ENCODE measurements at places on chromosomes 2 and 18.

- DNase-seq = no peak
Observed at GRCh38 chr2:184564092-184564491, 34.2 kb upstream of the ZNF804A start.

GRCh38 chr18:45688833-45689232, 35.1 kb upstream of the SLC14A1 start:
- peak; percentile 59 for DNase-seq

GRCh38 chr18:74290794-74291471, 830 bp downstream of the CYB5A start:
- DNase-seq = no peak

DNA sequence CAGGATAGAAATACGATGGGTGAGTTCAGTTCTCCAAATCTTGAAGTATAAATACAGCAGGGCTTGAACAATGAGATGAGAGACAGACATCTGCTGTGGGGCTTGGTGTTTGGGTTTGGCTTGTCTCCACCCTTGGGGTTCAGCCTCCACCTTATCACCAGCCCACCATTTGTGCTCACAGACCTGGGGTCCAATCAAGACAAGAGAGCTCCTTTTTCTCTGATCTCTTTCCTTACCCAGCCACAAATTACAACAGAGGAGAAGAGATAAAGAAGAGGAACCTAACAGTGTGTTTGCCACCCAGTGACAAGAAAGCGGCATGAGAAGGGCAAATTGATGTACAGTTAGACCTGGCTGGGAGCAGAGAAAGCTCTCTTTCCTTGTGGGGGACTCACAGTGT, 204.5 kb upstream of the CXCR4 start:
- no peak for DNase-seq

GRCh38 chr2:206202446-206202845, 42.8 kb downstream of the EEF1B2 start:
- no peak for DNase-seq

GRCh38 chr2:238240757-238241711, 1.2 kb upstream of the HES6 start:
- DNase-seq = no peak

DNA sequence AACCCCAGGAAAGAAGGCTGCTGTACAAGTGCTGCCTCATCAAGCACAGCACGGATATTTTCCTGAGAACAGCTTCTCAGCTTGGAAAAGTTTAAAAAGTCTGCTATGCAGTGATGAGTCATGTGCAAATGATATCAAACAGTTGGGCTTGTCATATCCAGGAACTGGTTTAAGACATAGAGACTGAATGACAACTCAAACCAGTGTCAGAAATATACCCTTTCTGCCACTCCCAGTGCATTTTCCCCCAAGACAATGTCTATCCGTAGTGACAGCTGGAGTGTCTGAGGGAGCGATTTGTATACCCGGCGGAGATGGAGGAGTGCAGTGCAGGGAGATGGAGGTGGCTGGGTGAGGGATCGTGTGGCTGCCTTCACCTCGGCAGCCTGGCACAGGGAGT, 28.2 kb downstream of the SOX11 start:
- no peak for DNase-seq

GRCh38 chr2:187842315-187842714, 288.1 kb upstream of the TFPI start:
- no peak for DNase-seq

GRCh38 chr18:35460736-35461161, 37.0 kb downstream of the INO80C start:
- no peak for DNase-seq

DNA sequence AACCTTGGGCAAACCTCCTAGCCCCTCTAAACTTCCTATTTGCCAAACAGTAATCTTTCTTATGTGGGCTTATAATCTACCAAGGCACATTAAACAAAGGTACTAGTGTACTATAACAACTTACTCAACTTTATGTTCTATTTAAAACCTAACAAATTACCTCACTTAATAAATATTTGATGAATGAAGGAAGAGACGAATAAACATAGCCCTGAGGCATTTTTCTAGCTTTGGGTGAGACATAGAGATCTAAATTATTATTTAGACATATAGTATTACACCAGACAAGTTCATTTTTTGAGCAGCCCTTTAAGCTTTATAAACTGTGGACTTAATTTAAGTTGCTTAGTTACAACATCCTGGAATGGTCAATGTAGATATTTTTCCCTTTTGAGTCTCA, 104.6 kb downstream of the UNC80 start:
- DNase-seq = no peak

- no peak for DNase-seq
Observed at GRCh38 chr2:74036450-74037195, 51.9 kb downstream of the TET3 start.

- no peak for DNase-seq
Observed at GRCh38 chr2:234322766-234323465, 174.0 kb downstream of the ARL4C start.

DNA sequence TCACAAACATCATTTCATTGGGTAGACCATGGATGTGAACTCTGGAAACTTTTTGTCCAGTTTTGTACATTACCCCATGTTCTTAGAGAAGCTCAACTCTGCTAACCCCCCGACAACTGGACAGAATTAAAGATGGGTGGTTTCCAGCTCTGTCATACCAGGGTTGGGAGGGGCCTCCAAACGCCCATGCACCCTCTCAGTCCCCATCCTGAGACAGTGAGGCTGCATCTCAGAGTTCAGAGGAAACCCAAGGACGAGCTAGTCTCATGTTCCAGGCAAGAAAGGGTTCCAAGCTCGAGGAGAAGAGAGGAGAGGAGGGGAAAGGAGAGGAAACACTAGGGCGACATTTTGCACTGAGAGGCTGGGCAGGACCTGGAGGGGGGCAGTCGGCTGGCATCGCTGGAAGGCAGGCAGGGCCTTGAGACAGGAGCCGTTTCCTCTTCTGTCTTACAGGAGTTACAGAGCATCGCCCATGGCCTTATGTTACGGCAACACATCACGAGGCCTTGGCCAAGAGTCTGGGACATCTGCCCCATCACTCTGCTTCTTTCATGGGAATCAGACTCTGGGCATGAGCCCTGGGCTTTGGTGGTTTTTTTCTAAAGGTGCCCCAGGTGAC, 16.4 kb downstream of the MAL start:
- DNase-seq = no peak

- no peak for DNase-seq
Observed at GRCh38 chr2:96412307-96413258, 77.0 kb downstream of the NCAPH start.

DNA sequence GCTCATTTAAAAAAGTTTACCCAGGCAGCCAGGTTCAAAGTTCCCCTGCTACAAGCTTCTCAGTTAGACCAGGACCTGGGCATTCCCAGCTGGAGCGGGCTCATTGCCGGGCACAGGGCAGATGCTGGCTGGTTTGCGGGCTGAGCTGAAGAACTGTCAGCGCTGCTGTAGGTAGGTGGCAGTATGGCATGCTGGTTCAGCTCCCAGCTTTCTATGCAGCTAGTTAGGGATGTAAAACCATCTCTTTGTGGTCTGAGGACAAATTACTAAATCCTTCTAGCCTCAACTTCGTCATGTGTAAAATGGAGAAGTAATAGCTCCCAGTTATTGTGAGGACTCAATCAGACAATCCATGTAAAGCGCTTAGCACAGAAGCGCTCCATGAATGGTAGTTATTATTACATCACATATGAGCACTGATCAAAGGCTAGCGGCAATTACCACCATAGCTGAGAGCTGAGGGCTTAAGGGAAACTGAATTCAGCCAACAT, 2.4 kb upstream of the LDLRAD4 start:
- no peak for DNase-seq

GRCh38 chr2:210226223-210226622, 976 bp upstream of the ACADL start:
- no peak for DNase-seq

DNA sequence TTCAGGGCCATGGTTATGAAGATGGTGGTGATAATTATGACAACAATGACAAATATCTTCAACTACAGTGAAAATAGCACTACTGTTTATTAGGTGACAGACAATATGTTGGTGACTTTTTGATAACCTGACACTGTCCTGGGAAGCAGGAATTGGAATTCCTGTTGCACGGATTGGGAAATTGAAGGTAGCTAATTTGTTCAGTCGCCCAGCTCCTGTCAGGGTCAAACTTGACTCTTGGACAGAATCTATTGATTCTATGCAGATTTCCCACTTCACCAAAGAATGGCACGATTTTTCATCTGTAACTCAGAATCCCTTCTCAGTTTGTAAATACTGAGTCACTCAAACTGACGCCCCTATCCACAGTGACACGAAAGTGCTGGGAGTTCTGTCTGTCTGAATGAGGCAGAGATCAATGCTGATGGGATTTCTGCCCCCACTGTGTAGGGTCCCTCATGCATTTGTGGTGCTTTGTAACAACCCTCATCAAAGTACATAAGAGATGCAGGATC, 779.5 kb upstream of the ID2 start:
- DNase-seq = no peak

GRCh38 chr18:50737127-50737526, 82.7 kb downstream of the MRO start:
- no peak for DNase-seq

DNA sequence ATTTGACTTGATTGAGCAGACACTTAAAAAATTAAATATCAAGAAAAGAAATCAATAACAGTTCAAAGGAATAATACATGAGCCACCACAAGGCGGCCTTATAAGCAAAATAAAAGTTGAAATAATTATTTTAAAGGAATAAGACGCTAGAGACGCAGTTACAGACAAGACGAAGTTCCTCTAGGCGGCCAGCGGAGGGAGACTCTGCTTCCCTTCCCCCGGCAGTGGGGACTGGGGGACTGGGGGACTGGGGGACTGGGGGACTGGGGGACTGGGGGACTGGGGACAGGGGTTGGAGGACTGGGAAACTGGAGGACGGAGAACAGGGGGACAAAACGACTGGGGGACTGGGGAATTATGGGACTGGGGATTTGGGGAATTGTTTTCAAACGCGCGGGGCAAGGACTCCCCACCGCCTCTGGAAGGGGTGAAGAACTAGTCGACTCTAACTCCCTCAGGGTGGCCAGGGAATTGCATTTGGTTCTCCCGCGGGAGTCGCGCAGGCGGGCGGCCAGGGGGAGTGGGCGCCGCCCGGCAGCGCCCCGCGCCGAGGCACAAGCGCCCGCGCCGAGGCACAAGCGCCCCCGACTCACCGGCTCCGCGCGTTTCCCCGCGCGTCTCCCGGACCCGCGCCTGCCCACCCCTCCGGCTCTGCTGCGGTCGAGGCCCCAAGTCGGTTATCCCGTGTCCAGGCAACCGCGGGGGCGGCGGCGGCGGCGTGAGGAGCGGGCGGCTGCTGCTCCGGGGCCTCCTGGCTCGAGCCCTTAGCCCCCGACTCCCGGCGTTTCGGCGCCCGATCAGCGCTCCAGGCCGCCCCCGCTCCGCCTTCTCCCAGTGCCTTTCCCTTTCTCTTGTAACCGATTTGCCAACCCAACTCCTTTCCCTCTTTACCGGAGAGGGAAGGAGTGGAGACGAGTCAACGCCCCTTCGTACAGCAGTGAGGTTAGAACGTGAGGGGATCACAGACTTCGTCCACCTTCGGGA, at the start of gene CCDC178:
Gene CCDC178 (minus strand): TSS at position 662 of the 984 bp plus-strand sequence. CDS start 28,633 bp downstream, outside the sequence.
- no peak for DNase-seq

DNA sequence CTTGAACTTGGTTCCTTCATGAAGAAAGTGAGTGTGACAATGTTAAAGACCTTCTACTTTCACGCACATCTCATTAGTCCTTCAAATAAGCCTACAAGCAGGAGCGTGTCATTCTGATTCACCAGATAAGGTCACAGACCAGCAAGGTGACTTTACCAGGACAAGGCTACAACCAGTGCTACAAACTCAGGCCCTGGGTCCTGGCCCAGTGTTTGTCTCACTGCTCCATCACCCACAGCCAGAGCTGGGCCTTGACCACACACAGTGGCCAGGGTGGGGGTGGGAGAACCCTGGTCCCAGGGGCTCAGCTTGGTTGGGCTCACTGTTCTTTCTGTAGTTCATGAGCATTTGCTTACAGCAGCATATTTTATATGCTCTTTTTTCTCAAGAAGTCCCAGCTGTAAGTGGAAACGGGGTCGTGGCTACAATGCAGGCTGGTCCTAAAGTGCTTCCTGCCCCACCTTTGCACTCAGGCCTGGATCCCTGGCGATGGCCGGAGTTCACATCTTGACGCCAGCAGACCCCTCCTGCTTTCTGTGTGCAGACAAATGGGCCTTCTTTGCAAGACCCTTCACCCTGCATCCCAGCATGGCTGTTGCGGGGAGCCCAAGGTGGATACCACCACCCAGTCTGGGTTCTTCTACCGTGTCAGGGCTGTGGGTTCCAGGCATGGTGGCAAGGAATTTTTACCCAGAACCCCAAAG, 153.6 kb upstream of the EPAS1 start:
- no peak for DNase-seq

- DNase-seq = no peak
Observed at GRCh38 chr2:83826577-83826976, 632.5 kb downstream of the SUCLG1 start.

- DNase-seq = no peak
Observed at GRCh38 chr2:183123959-183124221, 353 bp upstream of the NUP35 start.

DNA sequence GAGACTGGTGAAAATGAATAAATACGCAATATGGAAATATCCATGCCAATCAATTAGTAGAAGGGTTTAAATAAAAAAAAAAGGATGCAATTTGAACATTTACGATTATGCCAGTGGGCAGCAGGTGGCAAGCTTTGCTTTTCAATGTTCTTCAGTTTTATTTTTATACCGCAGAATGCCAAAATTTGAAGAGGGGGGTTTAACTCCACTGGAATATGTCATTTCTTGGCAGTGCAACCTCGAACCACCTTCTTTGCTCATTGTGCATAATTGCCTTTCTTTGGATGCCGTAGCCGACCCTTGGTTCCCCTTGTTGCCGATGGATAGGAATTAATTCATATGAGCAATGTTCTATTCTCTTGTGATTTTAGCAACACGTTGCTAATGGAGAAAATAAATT, 88.0 kb downstream of the LTBP1 start:
- DNase-seq = no peak

DNA sequence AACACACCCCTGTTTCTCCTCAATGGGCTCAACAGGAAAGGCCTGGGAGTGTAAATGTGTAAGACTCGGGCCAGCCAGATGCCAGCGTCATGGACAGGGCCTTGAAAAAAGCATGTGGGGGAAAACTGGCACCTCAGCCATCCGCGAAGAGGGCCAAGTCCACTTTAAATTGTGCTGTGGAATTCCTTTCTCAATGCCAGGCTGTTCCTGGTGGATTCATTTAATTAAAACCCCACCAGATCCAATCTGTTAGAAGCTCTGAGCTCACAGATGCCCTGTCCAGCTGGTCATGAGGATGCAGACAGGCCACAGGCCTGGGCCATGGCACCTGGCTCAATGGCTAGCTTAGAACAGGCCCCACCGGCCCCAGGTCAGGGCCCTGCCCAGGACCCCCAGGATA, 24.8 kb downstream of the KCNK3 start:
- no peak for DNase-seq

DNA sequence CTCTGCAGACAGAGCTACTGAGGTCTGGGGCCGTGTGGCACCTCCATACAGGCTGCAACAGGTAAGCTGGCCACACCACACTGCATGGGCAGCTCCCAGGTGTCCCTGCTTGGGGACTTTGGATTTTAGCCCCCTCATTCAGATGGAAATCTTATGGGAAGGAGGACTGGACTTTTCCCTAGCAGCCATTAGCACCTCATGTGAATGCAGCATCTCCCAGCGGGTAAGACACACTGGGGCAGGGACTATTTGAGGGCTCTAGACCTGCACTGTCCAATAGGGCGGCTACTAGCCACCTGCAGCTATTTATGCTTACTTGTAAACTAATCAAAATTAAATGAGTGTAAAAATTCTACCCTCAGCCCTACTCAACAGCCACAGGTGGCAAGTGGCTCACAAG, 34.2 kb upstream of the GLI2 start:
- no peak for DNase-seq

Data from stimulated activated CD4-positive, alpha-beta T cell treated with anti-CD3 and anti-CD28 coated beads, Interleukin-15, amount 100 ng/mL, for 48 hours (primary cell).